ENCODE measurements at places on chromosomes 7 and 10. TPM values are rescaled to one million over a fixed set of nuclear protein-coding genes. Genes with fewer than 3 reads are reported as not detected.

Gene FGL2
- 110 TPM for total RNA-seq

Gene PRKG1
- total RNA-seq = 96.8 TPM

GRCh38 chr10:22754296-22754695 is 39.9 kb upstream of the PIP4K2A start:
- DNase-seq = no peak

DNA sequence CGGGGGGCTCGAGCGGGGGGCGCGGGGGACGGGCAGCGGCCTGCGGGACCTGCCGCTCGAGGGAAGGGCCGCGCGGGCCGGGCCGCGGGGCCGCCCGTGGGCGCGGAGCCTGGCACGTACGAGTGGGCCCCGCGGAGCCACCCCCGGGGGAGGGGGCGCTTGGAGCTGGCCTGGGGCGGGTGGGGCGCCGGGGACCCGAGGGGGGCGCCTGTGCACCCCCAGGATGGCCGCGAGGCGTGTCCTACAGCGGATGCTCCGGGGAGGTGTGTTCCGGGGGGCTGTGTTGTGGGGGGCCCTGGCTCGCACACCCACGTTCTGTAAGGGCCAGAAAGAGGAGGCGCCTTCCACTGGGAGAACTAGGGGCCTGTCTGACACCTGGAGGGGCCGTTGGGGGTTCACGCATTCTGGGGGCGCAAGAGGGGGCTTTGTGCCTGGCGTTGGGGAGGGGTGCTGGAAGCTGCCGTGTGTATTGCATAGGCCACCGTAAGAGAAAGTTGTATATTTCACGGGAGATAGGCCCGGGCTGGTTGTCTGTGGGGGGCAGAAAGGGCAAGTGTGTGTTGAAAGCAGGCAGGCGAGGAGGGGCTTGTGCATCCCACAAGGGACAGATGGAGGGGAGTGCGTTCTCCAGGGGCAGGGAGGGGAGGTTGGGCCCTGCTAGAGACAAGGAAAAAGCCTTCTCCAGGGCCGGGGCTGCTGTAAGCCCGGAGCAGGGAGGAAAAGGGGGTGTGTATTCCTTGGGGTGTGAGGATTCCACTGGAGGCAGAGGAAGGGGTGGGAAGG is 663 bp downstream of the VPS37D start:
- peak; percentile 18 for DNase-seq
